NCI-H1092 (cell line): ENCODE measurements at places on chromosomes 3 and 15.

DNA sequence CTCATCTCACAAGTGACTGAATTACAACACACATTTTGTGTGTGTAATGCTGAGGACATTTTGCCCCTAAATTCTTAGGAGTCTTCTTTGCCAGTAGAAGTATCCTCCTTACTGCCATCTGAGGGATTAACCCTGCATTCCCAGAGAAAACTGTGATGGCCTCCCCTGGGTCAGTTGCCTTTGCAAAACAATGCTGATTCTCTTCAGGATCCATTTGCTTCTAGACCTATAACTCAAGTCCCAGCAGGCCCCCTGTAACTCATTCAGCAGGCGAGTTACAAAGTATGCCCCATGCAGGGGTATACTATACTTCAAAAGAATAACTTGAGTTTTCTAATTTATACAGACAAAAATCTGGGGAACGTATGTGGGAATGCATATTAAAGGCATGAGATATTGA, 6.6 kb upstream of the MCF2L2 start:
- DNase-seq = no peak

DNA sequence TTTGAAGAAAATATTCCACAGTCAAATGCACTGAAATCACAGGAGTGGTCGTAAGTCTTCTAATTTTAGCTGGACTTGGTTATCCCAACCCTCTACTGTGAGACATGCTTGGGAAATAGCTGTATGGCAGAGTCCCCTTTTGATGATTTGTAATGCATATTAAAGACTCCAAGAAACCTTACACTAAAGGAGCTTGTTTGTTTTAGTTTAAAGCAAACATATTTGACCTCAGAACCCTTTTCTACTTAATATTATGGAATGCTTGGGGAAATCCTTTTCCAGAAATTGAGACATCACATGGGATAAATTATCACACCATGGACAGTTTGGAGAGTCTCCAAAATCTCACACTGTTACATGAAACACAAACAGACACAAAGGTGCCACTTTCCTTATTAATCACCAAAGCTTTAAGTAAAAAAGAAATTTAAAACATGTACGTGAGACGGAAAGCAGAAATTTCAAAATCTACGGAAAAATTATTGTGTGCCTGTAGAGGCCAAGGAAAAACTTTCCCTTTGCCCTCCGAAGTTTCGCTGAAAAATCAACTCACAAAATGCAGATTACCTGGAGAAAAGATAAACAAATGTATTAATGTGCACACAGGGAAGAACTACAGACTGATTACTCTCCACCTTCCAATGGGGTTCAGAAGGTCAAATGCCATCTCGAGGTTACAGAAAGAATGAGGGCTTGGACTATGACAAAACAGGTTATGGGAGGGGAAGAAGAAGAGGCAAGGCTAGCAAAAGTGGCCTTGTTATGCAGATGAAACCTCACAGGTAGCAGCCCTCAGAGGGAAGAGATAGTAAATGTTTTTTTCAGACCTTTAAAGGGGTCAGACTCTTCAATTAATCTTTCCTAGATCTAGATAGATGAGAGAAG, 7.0 kb upstream of the CPB1 start:
- DNase-seq = no peak

DNA sequence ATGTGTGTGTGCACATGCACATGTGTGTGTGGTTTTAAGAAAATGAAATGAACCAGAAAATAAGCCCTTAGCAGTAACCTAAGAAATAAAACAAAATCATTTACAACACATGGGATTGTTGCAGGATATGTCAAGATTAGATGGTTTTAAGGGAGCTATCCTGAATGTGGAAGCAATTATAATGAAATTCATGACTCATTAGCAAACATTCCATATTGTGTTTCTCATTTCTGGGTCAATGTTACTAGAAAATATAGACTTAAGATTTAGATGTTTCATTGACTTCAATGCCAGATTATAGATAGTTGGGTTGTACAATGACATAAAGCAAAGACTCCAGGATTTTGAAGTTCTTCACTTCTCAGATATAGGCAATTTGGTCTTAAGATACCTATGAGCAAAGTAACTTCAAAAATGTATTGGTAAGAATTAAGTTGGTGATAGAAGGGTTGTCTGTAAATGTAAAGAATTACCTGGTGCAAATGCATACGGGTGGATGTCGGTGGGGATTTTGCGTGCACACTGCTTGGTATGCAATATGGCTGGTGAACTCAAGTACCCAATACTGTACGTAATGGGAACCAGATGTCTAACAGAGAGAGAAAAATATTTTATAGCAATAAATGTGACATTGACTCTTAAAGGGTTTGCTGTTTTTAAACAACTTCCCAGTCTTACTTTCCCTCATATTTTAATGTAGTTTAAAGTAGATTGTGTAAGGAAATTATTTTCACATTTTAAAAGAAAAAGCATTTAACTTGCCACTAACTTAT, 53.9 kb upstream of the NR2F2 start:
- no peak for DNase-seq

GRCh38 chr3:157061265-157061664, 98.7 kb downstream of the CCNL1 start:
- no peak for DNase-seq

- DNase-seq = no peak
These were observed 97.6 kb downstream of the SAMMSON start for GRCh38 chr3:70097084-70097483.

DNA sequence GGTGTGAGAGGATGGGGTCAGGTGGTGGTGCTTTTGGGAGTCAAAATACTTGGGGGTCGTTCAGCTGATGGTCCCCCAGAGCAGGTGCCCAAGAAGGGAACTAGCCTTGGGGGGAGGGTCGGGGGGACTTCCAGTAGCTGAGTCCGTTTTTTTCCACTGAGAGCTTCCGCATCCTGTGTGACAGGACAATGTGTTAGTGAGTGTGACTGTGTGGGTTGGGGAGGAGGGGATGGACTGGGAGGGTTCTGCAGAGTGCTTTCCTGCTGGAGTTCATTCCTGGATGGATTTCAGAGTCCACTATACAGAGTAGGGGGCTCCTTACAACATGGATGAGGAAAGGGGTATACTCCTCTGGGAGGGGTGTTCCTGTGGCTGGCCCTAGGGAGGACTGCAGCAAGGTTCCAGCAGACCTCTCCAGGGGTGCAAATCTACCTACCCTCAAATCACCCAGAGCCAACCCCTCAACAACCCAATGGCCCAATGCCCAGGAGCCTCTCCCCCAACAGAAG, 601 bp upstream of the HYAL2 start:
- no peak for DNase-seq

DNA sequence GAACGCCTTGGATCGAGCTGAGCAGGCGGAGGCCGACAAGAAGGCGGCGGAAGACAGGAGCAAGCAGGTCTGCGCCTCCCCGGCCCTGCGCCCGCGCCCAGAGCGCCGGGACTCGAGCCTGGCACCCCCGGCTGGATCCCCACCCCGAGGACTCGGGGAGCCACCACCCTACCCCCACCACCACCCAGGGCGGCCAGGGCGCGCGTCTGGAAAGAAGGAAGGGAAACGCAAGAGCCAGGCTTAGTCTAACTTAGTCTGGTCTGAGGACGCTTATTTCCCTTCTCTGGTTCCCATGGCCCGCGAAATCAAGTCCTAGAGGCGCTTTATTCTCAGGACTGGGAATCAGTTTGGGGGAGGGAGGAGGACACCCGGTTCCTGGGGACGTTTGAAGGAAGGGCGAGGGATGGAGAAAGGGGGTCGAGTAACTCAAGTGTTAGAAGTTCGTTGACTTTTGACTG, 359 bp downstream of the TPM1 start:
- no peak for DNase-seq

DNA sequence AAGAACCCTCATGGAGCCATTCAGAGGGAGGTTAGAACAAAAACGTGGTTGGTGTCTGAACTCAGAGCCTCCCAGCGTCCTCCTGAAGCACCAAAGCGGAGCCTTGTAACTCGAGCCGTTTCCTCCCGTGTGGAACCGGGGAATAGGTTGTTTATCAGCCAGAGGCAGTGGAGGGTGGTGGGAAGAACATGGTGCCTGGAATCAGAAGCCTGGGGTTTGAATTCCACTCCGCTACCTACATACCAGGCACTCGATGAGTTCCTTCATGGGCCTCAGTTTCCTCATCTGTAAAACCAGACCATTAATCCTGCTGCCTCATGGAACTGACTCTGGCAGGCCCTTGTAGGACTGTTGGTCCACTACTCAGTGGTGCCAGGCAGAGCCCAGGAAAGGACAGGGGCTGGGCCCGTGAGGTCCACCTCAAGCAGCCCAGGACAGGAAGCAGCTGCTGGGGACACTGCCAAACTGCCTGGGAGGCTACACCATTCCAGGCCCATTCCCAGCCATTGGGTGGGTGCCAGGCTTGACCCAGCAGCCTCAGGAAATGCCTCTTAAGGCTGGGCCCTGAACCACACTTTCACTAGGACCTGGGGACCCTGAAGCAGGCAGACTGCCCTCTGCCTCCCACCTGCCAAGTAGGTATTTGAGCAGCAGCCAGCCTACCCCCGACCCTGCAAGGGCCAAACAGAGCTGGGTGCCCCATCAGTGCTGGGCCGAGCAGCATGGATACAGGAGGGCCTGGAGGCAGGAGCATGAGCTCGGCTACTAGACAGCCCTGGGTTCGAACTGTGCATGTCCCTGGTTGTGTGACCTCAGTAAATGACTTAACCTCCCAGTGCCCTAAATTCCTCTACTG, 33.4 kb downstream of the PRKCD start:
- DNase-seq = no peak

DNA sequence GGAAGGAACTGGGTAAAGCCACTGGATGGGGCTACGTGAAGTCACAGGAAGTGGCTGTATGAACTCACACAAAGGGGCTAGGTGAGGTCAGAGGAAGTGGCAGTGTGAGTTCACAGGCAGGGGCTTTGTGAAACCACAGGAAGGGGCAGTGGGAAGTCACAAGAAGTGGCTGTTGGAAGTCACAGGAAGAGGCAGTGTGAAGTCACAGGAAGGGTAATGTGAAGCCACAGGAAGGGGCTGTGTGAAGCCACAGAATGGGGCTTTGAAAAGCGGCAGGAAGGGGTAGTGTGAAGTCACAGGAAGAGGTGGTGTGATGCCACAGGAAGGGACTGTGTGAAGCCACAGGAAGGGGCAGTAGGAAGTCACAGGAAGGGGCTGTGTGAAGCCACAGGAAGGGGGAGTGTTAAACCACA, 34.6 kb downstream of the GASK1A start:
- no peak for DNase-seq

DNA sequence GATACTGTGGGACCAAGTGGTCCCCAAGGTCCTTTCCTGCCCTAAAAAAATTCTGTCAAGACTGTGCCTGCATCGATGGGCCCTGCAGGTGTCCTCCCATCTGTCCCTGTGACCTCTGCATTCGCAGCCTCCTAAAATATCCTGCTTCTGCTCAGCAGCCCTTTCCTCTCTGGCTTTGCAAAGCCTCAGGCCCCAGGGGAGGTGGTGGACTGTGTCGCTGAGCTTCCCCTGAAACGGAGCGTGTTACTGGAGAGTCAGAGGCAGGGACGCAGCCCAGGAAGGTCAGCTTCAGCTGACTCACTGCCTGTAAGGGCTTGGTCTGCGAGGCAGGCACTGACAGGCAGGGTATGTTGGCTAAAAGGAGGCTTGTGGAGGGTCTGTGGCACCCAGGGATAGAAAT, 110.0 kb downstream of the RAB11A start:
- DNase-seq = no peak

DNA sequence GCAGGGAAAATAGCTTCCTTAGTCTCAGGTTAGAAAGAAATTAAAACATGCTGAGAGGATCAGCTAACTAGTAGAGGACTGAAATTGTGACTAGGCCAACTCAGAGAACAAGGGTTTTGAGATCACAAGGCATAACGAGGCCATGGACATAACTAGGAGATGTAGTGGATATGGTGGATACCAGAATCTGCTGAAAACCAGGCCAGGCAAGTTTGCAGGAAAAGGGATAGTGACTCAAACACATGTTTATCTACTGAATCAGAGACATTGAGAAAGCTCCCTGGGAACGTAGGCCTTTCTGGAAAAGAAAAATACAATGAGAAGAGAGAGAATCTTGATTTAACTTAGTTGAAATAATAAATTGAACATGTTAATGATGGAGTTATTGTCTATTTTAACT, 326.5 kb upstream of the GBE1 start:
- no peak for DNase-seq

- no peak for DNase-seq
These were observed 257.9 kb downstream of the UBE2E2 start for GRCh38 chr3:23461069-23461468.

- no peak for DNase-seq
These were observed 252.9 kb upstream of the SOX2 start for GRCh38 chr3:181458857-181459256.

DNA sequence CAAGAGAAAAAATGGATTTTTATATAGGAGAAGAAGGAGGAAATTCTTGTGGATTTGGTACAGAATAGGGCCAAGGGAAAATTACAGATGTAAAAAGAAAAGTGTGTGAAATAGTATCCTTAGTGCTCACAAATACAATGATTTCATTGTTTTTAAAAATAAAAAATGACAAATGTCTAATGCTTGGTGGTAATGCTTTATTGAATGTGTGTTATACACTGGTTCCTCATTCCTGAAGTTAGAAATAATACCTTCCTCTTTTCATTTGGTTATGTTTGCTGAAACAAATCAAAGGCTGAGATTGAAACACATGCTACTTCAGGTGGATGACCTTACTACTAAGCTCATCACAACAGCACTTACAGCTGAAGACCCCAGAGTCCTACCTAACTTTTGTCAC, 37.7 kb upstream of the CCR2 start:
- no peak for DNase-seq

GRCh38 chr3:44045476-44046275, 196.0 kb upstream of the TOPAZ1 start:
- peak; percentile 72 for DNase-seq

GRCh38 chr3:128800241-128801187, 74.5 kb downstream of the RAB7A start:
- no peak for DNase-seq

DNA sequence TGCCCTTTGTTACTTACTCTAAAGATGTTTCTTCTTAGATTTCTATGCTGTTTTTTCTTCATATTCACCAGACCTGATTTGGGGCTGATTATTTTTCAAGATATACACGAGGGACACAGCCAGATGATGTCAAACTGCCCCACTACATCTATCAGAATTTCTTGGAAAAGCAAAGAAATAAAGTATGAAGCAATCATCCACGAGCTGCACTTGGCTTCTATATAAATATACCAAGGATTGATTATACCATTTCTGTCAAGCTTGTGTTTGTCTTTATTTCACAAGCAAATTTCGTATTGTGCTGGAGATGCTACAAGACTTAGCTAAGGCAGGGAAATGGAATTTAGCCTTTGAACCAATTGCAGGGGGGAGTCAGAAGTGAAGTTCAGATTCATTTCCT, 715.1 kb upstream of the NR2F2 start:
- no peak for DNase-seq

- no peak for DNase-seq
These were observed 6.4 kb upstream of the GHRL start for GRCh38 chr3:10299175-10299574.
